Activated T-helper 1 cell treated with anti-CD3 and anti-CD28 coated beads, Interleukin-2, amount 50 U/mL, for 16 hours (primary cell): ENCODE measurements at places on chromosomes 12 and 14.

DNA sequence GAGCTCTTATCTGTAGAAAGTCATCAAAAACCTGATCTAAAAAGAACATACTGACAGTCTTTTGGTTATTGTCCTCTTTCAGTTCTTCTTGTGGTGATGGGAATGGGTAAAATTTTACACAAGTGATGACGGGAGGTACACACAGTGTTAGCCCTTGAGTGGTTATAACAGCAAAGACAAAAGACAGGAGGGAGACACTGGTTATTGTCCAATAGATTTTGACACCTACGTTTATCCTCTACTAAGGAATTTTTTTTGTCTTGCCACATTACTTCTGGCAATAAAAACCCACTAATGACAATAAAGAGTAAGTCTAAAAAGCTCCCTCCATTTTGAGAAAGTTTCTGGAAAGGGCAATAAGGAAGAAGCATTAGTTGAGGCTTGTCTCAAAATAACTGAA, 47.7 kb upstream of the CMAS start:
- DNase-seq: no peak

GRCh38 chr14:94380225-94381148, 7.9 kb downstream of the SERPINA1 start:
- no peak for DNase-seq

DNA sequence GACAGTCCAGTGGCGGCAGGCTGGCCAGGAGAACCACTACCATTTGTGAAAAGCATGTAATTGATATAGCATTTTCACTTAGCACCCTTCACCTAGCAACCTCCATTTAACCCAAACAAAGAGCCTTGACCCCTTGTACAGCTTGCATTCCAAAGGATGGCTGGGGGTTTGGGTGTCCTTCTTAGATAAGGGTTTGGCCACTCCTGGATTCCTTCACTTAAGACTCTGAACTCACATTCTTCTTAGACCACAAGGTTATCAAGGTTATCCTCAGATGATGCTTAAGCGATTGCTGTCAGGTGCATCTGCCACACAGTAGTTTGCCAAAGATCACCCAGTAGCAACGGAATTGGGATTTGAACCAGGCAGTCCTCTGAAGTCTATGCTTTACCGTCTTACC, 102.8 kb downstream of the ZNF664 start:
- DNase-seq: no peak

- no peak for DNase-seq
Measured at GRCh38 chr12:68250454-68250853, 3.0 kb downstream of the IL22 start.

DNA sequence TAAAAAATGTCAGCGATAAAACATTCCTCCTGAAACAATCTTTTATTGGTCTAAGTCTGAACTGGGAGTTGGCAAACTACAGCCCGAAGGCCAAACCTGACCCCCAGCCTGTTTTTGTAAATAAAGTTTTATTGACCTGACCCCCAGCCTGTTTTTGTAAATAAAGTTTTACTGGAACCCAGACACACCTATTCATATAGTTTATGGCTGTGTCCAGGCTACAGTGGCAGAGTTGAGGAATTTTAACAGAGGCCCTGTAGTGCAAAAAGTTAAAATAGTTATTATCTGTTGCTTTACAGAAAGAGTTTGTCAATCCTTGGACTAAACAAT, 12.1 kb upstream of the SCARB1 start:
- no peak for DNase-seq
